NB4 (cell line): ENCODE measurements at places on chromosomes 5 and 9.

GRCh38 chr5:115657881-115658233 lies 32.0 kb upstream of the TMED7 start:
- DNase-seq = no peak

DNA sequence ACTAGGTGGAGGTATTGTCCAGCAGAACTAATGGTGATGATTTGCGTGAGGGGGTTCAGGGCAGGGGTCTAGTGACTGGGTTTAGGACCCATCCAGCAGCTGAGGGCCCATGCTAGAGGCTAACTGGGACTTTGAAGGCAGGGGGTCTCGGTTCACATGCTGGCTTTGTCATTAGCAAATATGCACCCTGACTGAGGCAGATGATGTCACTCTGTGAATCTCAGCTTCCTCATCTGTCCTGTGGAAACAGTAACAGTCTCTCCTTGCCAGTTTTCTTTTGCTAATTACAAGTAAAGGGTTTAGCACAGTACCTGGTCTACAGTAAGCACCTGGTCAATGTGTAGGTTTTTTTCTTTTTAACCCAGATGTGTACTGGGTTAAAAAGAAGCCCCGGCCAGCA lies 5.2 kb downstream of the SH2D3C start:
- DNase-seq = no peak

- no peak for DNase-seq
These were observed 21.4 kb downstream of the TGFBR1 start for GRCh38 chr9:99126312-99126711.

DNA sequence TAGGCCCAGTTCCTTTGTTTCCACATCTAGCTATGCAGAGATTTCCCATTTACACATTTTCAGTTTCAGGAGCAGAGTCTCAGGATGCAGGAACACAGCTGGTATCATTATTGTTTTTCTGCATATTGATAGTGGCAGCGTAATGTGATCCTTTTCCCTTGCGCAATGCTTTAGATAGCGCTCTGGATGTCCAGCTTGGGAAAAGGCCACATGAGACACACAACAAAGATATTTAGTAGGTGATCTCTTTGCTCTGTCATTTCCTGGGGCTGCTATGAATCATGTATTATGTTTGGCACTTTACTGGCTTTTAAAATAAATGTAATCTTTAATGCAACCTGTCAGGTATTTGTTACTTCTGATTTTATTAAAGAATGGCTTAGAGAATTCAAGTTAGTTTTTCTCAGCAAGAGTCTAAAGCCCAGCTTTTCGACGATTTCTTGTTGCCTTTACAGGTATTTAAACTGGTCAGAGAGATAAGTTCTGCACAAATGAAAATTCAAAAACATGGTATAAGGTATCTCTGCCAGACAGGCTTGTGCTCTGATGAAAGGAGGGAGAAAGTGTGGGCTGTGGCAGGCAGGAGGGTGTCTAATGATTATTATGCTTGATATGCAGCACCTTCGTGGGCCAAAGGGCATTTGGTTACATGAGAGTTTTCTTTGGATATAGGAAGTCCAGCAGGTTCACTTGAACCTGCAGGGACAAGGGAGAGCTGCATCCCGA lies 42.2 kb downstream of the PTTG1 start:
- DNase-seq = peak; percentile 51

DNA sequence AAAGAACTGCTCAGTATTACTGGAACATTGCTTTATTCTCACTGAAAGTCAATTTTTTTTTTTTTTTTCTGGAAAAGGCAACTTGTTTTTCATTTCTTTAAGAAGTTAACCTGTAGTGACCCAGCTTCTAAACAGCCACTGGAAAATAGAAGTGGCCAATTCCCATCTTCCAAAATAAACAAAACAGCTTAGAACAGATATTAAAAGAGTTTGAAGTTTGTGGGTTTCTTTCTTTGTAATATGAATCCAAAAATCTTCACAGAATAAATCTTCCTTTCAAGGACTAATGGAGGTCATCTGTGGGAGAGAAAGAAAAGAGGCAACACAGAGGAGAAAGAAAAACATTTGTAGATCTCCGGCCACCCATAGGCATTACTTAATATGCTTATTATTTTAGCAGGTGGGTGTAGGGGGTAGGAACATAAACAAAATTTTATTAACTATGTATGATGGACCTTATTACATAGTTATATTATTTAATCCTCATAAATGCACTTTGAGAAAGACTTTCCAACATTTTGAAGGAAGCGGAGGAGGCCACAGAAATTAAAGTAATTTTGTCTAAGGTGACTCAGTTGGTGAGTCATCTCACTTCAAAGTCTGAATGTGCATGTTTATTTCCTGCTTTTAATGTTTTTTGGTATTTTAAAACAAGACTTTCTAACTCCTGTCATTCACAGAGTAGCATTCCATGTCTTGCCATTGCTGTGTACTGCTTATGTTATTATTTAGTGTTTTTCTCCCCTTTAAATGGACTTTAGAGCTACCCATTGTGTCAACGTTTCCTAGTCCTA lies 1791.8 kb upstream of the WWC1 start:
- no peak for DNase-seq

DNA sequence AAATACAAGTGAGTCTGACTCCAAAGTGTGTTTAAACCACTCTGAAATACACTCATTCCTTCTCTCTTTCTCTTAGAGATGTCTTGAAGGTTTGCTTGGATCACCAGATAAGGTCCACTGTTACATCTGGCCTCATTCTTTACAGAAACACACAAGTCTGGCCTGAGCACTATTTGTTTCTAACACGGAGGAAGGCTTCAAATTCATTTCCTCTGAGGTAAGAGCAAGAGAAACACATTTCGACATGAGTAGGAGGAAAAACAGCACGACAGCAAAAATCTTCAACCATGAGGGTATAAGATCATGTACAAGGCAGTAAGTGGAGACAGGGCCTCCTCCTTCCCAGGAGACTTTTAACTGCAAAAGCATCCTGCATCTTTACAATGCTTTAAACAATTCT lies 8.0 kb downstream of the SIL1 start:
- DNase-seq = no peak

DNA sequence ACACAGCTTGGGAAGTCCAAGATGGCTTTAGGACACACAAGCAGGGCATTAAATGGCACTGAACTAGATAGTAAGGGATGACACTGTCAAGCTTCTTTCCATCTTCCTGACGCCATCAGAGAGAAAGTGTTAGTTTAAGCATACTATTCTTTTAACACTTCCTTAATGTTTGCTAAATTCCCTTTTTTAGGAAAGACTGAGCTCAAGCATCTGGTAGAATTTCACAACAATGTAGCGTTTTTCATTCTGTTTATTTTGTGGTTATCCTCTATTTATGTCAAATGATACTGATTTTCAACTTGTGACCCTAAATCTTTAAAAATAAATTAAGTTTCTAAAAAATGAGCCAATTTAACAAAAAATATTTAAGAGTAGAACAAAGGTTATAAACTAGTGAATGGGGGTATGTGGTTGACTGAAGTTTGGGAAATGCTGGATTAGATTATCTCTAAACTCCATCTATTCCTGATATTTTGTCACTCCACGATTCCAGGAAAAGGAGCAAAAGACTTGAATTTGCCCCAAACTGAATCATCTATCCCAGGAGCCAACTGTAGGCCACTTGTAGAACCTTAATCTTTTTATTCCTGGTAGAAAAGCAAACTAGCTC lies 147.4 kb upstream of the KLF9 start:
- no peak for DNase-seq

DNA sequence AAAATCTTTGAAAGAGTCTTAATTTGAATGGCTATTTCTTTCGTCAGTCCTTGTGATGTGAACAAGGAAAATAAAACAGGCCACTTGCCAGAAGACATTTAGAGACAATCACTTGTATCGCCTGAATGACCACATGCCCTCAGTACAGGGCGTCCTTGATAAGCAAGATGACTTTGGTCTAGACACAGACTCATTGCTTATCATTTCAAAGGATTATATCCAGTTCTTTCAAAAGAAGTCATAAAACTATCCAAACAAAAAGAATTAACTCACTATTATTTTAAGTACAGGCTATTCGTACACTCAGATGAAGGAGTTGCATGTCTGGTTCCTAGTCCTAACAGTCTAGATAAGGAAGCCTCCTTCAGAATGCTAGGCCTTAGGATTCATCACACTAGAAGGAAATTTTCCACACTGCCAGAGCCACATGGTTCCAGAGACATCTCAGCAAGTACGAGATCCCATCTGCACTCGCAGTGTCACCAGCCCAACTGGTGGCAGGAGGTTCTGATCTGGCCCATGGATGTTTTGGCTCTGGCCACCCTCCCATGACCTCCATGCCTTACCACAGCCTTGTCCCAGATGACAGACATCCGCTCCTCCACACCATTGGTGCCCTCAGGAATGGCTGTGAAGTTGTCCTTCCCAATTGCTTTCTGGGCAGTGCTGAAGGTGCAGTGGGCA lies 109.6 kb downstream of the DPYSL3 start:
- no peak for DNase-seq

DNA sequence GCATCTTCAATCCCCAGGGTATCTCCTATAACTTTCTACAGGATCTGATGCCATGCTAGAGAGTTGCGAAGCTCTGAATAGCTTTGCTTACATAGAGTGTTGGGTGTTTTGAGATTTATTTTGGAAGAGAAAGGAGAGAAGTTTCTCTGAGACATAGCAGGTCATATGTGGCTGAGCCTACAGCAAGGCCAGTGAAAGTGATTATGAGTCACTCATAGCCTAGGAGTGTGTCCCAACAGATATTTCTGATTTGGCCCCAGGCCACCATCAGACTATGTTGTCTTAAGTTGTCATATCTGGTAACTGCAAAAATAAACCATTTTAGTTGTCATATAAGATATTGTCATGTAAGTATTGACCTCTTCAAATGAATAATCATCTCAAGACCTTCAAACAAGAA lies 132.0 kb upstream of the RAI14 start:
- no peak for DNase-seq

GRCh38 chr9:12875191-12875590 lies 100.4 kb downstream of the LURAP1L start:
- no peak for DNase-seq

GRCh38 chr5:78501411-78502352 lies 141.3 kb downstream of the SCAMP1 start:
- DNase-seq = no peak

GRCh38 chr9:73179589-73179988 lies 27.9 kb downstream of the ANXA1 start:
- no peak for DNase-seq

- DNase-seq = peak; percentile 59
These were observed 128.0 kb downstream of the SLC1A3 start for GRCh38 chr5:36734422-36734821.

DNA sequence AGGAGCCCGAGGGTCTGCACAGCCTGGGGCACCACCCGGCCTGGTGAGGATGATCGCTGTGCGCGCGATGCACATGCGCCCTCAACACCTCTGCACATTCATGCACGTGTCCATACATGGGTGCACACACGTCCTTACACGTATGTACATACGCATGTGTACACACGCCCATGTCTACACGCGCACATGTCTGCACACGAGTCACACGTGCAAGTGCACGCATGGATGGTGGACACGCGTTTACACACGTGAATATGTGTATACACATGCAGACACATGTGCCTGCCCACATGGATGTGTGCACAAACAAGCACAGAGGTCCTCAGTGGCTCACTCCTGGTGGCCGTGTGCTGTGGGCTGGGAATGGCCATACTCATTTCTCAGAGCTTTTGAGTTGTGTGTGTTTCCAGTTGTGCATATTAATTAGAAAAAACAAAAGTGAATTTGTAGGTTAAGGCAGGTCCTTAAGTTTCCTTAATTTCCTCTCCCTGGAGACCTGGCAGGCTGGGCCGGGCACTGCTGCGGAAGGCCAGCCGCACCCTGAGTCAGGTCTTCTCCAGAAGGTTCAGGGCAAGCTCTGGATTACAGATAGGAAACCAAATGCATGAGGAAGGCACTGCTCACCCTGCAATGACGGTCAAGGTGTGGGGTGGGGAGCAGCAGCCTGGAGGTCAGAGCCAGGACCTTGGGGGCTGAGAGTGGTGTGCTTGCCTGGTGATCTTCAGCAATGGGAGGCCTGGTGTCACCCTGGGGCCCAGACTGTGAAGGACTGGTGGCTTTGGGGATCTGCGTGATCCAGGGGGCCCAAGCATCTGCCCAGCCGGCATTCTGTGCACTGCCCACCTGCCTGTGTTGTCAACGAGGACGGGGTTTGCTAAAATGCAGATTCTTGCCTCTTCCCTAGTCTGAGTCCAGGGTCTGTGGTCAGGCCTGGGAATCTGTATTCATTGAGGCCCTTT lies 1.3 kb upstream of the RNU6ATAC start:
- DNase-seq = peak; percentile 61

DNA sequence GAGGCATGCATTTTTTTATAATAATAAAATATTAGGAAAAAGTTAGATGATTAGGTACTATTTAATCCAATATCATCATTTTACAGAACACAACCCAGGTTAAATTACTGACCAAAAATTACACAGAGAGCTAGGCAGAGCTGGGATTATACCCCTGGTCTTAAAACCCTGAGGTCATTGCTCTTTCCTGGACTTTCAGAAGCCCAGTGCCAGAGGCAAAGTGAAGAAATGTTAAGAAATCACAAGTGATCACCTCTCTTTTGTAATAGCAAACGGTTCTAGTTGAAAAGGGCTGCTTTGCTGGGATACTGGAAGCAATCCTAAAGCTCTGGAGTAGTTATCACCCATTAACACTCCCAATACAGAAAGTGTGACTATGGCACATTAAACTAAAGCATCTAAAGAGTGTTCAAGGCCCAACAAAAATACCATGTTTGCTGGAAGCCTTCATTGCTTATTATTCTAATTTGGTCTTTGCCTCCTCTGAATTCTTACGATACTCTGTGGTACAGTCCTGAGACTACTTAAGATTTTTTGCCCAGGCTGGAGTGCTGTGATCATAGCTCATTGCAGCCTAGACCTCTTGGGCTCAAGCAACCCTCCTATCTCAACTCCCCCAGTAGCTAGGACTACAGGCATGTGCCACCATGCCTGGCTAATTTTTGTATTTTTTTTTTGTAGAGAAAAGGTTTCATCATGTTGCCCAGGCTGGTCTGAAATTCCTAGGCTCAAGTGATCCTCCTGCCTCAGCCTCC lies 575.9 kb downstream of the RAB3C start:
- DNase-seq = no peak

- DNase-seq = no peak
These were observed 109.9 kb upstream of the IL12B start for GRCh38 chr5:159440235-159440634.

- DNase-seq = no peak
These were observed 9.6 kb upstream of the IL17B start for GRCh38 chr5:149388498-149389190.

- no peak for DNase-seq
These were observed 33.3 kb downstream of the ZNF618 start for GRCh38 chr9:113909421-113909820.

DNA sequence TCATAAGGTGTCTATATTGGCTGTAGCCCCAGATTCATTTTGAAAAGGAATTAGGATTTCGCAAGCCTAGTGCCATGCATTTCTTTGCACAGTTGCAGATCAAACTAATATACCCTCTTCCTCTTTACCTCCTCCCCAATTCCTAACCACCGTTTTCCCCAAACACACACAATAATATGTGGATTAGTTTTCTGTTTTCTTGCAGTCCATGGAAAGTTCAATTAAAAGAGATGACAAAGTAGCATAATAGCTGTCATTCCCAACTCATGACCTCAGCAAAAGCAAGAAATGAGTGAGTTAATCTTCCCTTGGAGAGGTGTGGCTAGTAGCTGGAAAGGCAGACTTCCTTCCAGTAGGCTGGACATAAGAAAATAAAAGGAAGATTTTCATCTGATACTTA lies 349.1 kb downstream of the TMEM232 start:
- no peak for DNase-seq

- no peak for DNase-seq
These were observed 61.0 kb downstream of the GALNT10 start for GRCh38 chr5:154251529-154251928.

- no peak for DNase-seq
These were observed 60.2 kb downstream of the COMMD10 start for GRCh38 chr5:116144991-116145390.
